GF-D8 (cell line): ENCODE measurements at places on chromosomes 13 and 19.
A peak's percentile ranks its signal among the peaks of the same experiment; 100 is the strongest.

DNA sequence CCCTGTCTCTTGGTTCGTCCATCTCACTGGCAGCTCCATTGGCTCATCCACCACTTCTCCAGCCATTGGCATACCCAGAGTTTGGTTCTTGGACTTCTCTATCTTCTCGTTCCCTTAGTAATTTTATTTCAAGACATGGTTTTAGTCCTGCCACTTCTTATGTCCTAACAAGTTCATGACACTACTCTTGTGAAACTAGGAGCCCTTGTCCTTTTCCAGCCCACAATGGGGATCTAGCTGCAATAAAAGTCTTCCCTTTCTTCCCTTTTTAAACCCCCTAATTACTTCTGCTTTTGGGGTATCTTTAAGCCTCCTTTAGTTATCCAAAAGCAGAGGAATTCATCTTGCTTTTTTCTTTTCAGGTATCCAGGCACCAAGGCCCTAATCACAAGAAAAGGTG, 2.9 kb upstream of the RCBTB2 start:
- DNase-seq, result peak; percentile 41

DNA sequence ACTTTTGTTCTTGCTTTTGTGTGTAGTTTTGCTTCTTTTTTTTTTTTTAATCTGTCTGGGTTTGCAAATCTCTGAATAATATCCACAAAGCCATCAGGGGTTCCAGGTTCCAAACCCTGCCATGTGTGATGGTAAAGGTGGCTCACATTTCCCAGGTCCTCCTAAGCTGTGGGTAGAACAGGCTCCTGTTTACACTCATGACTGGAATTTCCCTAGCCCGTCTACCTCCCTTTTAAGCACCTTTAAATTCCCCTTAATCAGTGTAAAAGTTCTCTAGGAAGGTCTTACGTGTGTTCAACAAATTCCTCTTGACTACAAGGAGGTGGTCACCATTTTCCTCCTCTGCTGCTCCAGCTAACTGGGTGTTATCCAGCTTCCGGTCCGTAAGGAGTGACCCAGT, 62.8 kb downstream of the EFNB2 start:
- DNase-seq, result no peak

GRCh38 chr19:57642396-57643046, 9.6 kb downstream of the ZNF211 start:
- no peak for DNase-seq

DNA sequence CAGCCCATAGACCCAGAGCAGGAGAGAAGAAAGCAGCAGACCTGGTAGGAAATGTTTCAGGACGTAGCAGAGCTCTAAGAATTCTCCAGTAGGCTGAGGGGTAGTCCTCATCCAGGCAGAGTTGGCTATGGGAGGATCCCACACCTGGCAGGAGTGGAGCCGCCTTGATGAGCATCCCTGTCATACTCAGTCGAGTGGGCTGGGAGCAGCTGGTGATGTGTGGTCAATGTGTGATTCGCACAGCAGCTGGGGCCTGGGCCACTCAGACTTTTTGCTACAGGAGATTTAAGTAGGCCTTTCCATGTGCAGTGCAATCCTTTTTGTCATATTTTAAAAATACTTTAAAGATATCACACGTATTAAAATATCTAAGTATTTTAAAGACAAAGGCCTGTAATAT, 56.6 kb downstream of the MYO16 start:
- no peak for DNase-seq

GRCh38 chr13:104737713-104738112, 1671.5 kb upstream of the SLC10A2 start:
- DNase-seq, result no peak

DNA sequence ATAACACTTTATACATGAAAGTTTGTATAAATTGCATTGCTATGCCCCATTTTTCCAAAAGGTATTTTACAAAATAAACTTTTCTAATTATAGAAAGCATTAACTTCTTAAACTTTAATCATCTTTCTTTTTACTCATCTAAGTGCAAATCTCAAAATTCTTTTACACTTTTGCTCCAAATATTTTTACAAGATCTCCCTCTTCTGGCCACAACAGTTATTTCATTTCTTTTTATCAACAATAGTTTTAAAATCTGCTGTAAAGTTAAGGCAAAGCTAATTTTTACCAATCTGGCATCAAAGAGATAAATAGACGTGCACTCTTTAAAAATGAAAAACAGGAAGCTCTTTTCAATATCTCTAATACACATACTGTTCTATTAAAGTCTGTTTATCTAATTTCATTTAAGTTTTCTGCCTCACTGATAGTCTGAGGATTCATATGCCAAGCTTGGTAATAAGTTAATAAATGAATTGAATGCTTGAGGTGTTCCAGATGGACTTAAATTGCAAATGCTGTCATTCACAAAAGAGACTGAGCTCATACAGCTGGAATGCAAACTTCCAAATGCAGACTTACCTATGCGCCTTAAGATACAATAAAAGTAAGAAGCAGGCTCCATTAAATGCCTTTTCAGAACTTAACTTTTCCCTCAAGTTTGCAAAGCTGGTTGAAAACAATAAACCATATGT, 583.0 kb upstream of the ATXN8OS start:
- no peak for DNase-seq

DNA sequence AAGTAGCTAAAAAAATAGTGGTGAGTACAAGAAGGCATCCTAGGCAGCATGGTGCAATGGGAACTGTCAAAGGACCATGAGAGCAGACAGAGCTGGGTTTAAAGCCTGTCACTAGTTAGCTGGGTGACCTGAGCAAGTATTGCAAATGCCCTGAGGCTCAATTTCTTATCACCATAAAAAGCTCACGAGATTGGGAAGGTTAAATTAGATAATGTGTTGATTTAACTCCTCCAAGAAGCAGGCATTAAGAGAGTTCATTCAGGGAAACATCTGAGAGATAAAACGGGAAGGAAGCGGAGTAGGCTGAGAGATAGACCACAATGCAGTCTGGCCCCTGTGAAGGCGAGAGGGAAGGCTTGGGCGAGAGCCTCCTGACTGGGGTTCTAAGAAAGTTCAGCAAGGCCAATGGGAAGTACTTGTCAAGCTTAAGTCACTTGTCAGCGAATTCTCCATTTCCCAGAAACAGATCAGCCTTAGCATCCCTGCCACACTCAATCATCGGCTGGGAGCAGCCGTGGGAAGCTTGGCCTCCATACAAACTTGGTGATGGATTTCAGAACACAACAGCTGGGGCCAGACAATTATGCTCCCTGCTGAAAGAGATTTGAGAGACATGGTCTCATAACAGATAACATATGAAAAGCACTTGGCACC, 105.5 kb downstream of the POU4F1 start:
- DNase-seq, result no peak

- DNase-seq, result no peak
Measured at GRCh38 chr13:49220036-49220855, at the start of gene MLNR. Gene MLNR, plus strand, starts transcription at chr13:49220338. Its CDS starts 0 bp downstream, at chr13:49220338.

DNA sequence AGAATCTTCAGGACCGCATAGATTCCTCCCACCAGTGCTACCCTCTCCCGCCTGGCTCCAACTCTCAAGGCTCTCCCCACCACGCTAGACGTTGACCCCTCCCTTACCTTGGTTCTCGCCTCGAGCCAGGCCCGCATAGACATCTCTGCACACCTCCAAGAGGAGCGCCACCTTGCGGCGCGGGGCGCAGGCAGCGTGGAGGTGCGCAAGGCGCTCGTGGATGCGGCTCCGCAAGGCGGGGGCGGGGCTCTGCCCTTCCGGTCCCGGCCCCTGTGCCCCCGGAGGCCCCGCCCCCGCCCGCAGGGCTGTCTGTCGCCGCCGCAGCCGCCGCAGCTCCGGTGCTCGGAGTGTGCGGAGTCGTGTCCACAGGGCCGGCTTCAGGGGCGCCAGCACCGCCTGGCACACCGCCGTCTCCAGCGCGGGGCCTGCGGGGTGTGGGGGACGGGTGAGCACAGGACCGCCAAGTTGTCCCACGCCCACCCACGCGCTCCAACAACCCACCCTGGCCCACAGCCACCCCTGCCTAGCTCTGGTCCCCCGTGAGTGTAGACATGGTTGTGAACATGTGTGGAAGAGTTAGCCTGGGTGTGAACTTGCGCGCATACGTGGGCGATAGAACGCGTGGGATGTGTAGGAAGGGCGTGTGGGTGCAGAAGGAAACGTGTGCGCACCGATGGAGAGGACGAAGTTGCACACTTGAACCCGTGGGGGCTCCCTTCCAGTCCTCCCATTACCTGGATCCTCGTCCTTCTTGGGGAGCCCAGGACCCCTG, 8.1 kb downstream of the RINL start:
- no peak for DNase-seq

GRCh38 chr13:50127726-50128291, 112.6 kb downstream of the KCNRG start:
- DNase-seq, result no peak

DNA sequence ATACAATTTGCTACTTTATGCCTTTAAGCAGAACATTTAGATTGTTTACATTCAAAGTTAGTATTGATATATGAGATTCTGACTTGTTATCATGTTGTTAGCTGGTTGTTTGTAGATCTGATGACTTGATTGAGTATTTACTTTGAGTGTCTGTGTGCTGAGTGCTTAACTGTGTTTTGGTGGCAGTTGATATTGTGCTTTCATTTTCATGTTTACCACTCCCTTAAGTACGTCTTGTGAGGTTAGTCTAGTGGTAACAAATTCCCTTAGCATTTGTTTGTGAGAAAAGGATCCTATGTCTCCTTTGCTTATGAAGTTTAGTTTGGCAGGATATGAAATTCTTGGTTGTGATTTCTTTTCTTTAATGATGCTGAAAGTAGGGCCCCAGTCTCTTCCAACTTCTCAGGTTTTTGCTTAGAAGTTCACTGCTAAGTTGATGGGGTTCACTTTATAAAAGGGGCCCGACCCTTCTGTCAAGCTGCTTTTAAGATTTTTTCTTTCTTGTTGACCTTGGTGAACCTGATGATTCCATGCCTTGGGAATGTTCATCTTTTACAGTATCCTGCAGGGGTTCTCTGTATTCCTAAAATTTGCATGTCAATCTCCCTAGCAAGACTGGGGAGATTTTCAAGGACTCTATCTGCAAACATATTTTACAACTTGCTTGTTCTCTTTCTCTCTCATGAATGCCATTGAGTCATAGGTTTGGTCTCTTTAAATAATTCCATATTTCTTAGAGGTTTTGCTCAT, 1095.4 kb upstream of the PCDH20 start:
- no peak for DNase-seq

- no peak for DNase-seq
Measured at GRCh38 chr13:23183292-23183691, 2.5 kb downstream of the SGCG start.

DNA sequence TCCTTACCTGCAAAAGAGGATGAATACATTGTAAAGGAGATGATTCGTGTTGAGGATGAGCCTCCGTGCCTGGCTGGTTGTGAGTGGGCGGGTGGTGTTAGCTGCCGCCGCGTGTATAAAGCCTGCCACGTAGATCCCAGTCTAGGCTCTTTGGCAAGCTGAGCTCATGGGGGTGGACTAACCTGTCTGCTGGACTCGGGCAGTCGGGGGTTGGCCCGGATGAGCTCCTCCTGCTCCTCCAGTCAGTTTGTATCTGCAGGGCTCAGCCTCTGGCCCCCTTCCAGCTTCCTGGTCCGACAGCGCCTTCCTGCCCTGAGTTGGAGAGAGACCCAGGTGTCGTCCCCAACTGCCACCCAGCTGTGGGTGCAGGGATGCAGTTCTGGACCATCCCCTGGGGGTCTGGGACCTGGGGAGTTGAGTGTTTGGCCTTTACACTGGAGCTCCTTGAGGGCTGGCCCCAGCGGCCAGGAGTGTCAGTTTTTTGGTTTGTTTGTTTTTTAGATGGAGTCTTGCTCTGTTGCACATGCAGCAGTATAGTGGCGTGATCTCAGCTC, 20.9 kb downstream of the TECR start:
- no peak for DNase-seq

DNA sequence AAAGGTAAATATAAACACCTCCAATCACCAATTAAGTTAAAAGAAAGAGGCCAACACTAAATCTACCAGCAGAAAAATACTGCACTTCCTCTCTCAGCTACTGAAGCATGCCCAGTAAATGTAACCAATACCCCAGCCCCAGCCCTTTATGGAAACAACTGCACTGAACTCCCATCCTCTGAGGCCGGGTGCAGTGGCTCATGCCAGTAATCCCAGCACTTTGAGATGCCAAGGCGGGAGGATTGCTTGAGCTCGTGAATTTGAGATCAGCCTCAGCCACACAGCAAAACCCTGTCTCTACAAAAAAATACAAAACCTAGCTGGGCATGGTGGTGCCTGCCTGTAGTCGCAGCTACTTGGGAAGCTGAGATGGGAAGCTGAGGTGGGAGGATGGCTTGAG, 221.6 kb upstream of the SOX21 start:
- no peak for DNase-seq

DNA sequence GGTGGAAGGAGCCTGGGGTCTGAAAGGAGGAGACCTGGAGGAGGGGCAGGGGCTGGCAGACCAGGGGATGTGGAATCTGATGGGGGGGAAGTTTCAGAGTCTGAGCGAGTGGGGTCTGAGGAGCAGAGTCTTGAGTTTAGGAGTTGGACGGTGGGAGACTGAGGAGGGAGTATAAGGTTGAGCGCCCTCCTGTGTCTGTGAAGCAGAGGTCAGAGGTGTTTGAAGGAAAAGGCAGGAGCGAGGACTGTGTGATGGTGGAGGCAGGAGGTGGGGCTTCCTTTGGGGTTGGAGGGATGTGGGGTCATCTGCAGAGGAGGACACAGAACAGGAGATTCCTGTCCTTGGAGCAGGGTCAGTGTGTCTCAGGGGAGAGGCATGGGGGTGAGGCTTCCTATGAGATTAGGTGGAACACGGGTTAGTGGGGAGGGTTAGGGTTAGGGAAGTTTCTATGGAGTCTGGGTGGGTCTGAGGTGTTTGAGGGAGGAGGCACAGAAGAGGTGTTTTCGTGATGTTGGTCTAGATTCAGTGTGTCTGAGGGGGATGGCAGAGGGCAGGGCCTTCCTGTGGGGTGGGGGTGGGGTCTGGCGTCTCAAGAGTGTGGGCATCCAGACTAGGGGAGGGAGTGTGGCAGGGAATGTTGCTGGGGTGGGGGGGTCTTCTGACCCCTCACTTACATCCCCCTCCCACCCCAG, 8.3 kb downstream of the RYR1 start:
- no peak for DNase-seq

DNA sequence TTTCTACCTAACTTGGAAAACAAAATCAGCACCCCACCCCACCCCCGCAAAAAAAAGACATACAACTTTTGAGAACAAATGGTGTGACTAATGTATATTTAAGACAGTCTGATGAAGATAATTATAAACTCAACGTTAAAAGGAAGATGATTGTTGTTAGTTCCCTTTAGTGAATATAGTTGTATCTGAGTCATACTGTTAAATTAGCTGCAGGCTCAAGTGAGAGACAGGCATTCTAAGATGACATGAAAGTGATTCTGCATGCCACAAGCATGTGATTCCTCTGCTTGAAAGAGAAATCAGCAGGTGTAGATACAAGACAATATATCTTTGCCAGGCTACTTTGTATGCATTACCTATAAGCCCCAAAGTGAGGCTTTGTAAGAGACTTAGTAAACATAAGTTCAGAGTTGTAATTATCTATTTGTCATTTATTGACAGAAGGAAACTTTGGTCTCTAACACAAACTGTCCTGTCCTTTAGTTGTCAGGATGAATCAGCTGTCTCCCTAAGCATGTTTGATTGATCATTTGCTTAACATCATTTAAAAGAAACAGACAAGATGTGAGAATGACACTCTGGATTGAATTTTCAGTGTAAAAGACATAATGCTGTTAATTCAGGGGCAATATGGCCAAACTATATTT, 319.4 kb upstream of the HTR2A start:
- no peak for DNase-seq
